Memory B cell (primary cell): ENCODE measurements at places on chromosomes 3 and 15.

DNA sequence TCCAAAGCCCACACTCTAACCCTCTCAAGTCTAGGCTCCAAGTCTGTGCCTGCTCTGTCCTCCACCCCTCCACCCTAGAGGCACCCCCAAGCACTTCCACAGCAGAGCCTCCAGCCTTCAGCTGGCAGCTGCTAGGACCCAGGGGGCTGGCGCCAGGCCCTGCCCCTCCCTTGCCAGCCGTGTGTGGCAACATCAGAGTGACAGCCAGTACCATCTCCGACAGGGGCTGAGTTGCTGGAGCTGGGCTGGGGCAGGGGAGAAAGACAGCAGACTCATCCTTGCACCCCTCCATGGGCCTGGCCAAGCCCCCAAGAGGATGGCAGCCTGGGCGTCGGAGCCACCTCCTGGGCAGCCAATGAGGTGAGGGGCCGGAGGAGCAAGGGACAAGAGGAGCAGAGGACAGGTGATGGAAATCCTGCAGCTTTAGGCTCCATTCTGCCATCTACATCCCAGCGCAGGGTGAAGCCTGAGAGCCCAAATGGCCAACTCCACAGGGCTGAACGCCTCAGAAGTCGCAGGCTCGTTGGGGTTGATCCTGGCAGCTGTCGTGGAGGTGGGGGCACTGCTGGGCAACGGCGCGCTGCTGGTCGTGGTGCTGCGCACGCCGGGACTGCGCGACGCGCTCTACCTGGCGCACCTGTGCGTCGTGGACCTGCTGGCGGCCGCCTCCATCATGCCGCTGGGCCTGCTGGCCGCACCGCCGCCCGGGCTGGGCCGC is at the start of gene GPR62:
Gene GPR62, plus strand, starts transcription at position 207 of the 718 bp plus-strand sequence. Its CDS starts 272 bp downstream, at position 479.
- DNase-seq, result no peak

DNA sequence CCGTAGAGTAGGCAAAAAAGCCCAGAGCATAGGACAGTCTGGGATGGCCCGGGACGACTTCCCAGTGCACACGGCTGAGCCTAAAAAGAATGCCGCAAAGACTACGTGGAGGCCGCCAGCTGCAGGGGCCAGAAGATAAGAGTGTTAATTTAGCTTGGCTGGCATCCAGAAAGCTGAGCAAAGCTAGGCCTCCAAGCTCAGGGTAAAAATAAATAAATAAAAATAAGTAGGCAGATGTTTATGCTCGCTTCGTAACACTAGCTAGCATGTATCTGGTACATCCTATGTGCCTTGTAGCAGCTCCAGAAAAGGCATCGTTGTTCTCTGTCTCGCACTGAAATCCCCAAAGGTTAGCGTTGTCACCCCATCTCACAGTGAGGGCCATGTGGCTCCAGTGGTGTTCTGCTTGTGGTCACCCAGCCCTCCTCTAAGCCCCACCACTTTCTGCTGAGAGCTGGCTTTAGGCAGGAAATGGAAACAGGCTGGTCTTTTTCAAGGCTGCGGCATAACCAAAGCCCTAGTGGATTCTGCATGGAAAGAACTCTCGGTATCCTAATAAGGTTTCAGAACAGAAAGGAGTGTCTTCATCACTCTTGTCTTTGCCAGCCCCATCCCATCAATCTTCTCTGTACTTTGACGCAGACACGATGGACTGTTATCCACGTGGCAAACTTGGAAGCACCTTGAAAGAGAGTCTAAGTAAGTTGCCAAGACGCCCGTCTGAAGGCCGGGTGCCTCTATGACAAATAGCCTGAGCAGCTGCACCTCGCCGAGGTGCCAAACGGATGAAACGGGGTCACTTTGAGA is 58.1 kb upstream of the MEF2A start:
- DNase-seq, result no peak

GRCh38 chr3:71517271-71517791 is 66.2 kb downstream of the FOXP1 start:
- DNase-seq, result no peak

- DNase-seq, result no peak
Observed at GRCh38 chr3:141114816-141115460, 63.8 kb downstream of the SPSB4 start.

DNA sequence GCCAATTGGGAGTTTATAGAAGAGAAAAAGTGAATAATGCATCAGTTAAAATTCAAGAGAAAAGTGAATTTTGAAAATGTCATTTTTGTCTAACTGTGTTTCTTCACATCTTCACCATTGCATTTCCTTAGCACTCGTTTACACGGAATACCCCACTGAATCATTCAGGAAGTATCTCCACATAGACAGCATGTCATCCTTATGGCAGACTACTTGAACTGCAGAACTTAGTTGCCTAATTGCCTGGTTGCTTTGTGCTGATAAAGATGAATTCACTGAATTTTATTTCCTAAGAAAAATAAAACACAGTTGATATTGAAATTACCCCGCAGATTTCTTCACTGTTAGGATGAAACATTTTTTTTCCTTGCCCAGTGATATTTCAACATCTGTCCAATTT is 627.1 kb downstream of the ROBO1 start:
- no peak for DNase-seq

DNA sequence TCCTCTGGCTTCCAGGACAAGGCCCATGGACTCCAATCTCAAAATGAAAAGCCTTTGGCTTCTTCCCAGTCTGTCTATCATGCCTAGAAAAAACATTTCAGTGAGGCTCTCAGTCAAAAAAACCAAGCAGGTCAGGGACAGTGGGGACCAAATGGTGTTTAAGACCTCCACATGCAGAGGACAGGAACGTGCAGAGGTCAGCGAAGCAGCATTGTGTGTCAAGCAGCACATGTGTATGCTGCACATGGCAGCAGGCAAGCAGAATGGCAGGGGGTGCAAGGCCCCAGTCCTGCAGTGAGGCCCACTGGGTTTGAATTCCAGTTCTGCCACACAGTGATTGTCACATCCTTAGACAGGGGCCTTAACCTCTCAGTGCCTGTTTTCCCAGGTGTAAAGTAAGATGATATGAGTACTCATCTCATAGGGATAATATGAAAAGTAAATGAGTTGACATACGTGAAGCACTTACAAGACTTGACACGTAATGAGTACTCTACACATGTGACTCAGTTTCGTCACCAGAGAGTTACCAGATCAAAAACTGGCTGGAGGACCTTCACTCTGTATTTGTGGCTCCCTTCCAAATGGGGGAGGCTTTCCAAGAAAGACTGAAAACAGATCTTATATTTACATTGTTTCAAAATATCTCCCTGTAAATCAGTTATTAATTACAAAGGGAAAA is 11.2 kb downstream of the STIMATE start:
- DNase-seq, result no peak

DNA sequence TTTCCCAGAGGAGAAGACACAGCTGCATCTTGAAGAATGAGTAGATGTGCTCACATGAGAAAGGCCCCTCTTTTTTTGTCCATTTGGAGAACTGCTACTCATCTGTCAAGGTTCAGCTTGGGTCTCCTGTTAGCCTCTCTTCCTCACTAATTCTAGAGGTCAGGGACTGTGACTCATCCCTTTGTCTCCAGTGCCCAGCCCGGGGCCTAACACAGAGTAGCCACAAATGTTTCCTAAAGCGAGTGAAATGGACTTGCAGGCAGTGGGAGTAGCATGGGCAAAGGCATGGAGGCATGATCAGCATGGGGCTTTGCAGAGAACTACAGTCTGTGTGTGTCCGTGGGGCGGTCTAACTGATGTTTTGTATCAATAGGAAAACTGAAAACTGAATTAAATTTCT is 33.9 kb upstream of the MRPS22 start:
- no peak for DNase-seq
